Spinal cord (tissue), 10 donors: ENCODE measurements at places on chromosomes 11 and 22. TPM values are rescaled to one million over a fixed set of nuclear protein-coding genes. Genes with fewer than 3 reads are reported as not detected.

The GRM5 gene
- 19.7 TPM for total RNA-seq

The CALCA gene
- 17.6 TPM for total RNA-seq

DNA sequence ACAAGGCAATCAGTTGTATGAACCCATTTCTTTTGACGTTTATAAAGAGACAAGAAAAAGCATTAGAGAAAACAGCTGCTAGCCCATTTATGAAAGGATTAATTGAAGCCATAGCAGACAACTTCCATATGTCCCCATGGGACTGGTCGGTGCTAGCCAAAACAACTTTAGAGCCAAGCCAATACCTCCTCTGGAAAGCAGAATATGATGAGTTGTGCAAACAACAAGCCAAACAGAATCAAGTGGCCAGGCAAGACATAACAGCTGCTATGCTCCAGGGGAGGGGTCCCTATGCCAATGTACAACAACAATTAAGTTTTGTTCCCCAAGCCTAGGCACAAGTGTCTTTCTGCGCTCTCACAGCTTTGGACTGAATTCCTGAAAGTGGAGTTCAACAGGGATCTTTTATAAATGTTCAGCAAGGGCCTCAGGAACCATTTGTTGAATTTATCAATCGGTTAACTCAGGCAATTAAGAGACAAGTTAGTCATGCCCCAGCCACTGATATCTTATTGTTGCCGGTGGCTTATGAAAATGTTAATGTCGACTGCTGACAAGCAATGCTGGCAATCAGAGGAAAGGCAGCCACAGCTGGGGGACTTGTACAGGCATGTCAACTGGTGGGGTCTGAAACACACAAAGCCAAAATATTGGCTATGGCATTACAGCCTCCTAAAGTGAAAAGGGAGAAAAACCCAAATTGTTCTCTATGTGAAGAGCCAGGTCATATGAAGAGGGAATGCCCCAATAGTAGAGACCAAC lies 1593.1 kb upstream of the TENM4 start:
- DNase-seq: no peak

GRCh38 chr11:69490516-69490915 lies 9.1 kb downstream of the LINC01488 start:
- no peak for DNase-seq

- DNase-seq: no peak
Observed at GRCh38 chr22:43566561-43567332, 154.9 kb downstream of the MPPED1 start.

GRCh38 chr11:4560467-4560866 lies 15.5 kb downstream of the OR52M1 start:
- no peak for DNase-seq

- no peak for DNase-seq
Observed at GRCh38 chr11:46718155-46719019, 626 bp upstream of the F2 start.

- DNase-seq: no peak
Observed at GRCh38 chr22:25364281-25364680, 144.8 kb downstream of the CRYBB2 start.
